T-helper 2 cell (primary cell): ENCODE measurements at places on chromosomes 12 and 14.
A peak's percentile ranks its signal among the peaks of the same experiment; 100 is the strongest.

GRCh38 chr12:109258201-109258600 lies 50.9 kb downstream of the FOXN4 start:
- DNase-seq, result no peak

DNA sequence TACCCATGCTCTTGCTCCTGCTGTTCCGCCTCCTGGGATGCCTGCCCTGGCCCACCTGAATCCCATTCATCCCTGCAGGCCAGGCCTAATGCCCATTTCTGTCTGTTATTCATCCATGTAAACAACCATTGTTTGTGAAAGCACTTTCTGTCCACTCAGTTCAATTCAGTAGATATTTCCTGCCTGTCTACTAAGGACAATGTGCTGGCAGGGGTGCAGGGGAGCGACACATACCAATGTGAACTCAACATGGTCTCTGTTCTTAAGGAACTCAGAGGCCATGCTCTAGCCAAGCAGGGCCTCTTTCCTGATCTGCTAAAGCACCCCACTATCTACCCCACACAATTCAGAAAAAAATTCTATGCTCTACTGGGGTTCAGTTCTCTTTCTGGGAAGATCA lies 88.5 kb upstream of the ZFP36L1 start:
- DNase-seq, result no peak

- DNase-seq, result no peak
These were observed 94.5 kb downstream of the AACS start for GRCh38 chr12:125159702-125160101.

DNA sequence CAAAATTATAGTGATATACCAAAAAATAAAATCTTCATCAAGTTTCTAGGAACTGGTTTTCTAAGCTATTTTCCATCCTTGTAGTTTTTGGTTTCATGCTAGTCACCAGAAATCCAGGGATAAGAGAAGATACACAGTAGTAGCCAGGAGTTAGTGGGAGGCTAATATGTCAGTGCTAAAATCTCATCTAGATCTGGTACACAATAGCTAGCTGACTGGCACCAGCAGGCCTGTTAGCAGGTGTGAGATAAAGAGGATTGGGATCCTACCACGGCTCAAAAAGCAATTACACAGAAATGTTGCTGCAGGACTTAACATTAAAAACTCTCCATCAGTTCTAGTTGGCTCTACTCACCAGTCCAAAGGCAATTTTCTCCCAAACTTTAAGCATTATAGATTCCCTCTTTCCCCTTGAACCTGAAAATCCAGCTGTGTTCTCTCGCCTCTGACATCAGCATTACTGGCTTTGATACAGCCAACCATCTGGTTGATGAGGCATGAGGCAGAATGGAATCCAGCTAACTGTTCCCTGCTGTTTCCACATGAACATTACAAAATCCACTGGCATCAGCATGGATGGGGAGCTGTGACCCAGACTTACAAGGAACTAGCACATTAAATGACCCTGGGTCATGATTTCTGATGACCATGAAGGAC lies 41.8 kb upstream of the CCDC196 start:
- no peak for DNase-seq

DNA sequence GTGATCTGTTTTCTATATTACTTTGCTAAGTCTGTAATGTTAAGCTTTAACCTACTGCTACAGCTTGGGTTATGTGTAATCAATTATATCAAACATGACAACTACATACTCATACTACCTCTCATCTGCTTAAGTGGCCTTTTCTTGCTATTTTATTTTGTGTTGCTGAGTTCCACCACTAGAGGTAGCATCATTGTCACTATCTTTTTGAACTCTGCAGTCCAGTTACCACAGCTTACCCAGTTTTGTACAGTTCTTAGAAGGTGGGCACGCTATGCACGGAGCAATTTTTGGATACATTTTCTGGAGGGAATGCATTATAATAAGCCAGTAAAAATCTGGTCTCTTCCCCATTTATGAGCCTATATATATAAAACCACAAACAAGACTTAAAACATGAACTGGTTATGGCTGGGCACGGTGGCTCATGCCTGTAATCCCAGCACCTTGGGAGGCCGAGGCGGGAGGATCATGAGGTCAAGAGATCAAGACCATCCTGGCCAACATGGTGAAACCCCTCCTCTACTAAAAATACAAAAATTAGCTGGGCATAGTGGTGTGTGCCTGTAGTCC lies 48.5 kb downstream of the SAV1 start:
- no peak for DNase-seq

- DNase-seq, result no peak
These were observed 860.6 kb upstream of the MGAT4C start for GRCh38 chr12:87116780-87117179.

GRCh38 chr12:120470150-120470784 lies 719 bp upstream of the SRSF9 start:
- no peak for DNase-seq

- no peak for DNase-seq
These were observed 9.8 kb downstream of the NCKAP5L start for GRCh38 chr12:49818241-49818895.

- peak; percentile 70 for DNase-seq
These were observed 480 bp downstream of the SCAF11 start for GRCh38 chr12:45989721-45990467.

DNA sequence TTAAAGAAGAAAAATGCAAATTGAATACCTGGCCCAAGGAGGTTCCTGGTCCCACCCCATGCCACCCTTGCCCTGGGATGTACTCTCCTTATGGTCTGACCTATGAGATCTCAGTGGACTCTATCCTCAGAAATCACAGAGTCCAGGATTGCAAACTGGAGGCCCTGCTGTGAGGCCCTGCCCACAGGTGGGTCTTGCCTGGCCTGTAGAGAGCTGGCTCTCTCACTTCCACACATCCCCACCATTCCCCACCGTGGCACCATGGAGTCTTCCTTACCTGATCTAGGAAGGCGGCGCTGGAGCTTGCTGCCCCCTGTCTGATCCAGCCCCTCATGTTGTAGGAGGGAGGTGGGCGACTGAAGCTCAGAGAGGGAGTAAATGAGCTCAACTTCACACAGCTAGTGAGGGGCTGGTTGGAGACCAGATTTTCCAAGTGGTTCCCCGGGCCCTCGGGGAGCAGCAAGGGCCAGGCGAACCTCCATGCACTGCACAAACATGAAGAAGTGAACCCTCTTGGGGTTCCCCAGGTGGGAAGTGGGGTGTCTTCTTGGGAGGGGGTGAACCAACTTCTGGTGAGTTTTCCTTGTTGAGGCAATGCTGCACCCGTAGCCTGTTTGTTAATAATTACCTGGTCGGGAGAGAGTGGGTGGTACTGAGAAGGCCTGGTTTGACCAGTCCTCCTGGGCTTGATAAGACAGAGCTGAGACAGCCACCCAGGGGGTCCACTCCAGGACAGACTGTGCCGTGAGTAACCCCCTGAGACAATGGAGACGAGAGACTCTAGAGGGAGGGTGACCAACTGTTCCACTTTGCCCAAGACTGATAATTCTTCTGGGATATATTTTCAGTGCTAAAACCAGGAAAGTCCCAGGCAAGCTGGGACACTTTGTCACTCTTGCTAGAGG lies at the start of gene SERPINA4:
Gene SERPINA4 (plus strand): TSS at position 692 of the 905 bp plus-strand sequence. CDS start 2,041 bp downstream, outside the sequence.
- no peak for DNase-seq

GRCh38 chr12:104299842-104300481 lies 3.6 kb upstream of the EID3 start:
- DNase-seq, result no peak

GRCh38 chr12:132475304-132476037 lies 14.5 kb upstream of the FBRSL1 start:
- no peak for DNase-seq

DNA sequence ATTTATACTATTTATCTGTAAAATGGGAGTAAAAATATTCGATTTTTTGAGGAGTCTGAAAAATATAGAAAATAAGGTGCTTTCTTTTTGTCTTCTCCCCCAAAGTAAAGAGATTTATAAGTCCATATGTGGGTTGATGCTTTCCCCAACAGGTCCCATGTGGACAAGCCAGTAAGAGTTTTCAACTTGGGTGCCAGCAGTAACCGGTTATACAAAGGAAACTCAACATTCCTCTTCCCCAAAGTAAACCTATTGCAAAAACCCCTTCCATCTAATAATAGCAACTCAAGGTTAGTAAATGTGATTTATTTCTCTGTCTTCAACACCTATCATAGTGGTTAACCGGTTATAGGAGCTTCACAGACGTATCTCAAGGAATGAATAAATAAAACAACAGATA lies 1206.9 kb upstream of the SEL1L start:
- no peak for DNase-seq

DNA sequence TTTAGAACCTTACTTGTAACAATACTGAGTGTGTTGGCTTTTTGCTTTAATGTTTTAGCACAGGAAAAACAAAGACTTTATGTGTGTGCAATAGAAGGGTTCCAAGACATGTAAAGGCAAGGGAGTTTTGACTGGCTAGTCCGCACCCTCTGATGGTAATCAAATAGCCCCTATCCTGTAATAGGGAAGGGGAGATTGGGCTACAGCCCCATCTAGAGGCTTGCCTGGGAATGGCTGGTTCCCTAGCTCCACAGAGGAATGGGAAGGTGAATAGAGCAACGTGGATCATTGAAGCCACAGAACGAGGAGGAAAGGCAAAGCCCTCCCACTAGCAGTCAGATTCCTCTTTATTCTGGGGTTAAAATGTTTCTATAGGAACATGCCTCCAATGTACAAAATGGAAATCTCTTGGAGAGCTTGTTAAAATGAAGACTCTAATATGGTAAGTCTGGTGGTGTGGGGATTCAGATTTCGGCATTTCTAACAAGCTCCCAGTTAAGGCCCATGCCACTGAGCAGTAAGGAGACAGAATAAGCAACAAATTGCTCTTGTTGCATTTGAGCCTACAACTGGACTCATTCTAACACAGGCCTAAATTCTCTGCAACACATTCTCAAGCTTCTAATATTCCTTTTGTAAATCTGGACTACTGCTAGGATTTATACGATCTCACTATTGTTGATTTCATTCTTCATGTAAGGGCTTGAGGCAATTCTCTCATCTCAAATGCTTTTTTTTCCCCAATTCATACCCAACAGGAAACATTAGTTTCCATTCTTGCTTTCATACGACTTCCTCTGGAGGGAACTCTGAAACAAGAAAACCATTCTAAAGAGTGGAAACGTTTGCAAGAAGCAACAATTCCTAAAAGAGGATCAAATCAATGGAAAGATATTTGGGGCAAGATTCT lies 57.1 kb downstream of the NIN start:
- DNase-seq, result peak; percentile 32

DNA sequence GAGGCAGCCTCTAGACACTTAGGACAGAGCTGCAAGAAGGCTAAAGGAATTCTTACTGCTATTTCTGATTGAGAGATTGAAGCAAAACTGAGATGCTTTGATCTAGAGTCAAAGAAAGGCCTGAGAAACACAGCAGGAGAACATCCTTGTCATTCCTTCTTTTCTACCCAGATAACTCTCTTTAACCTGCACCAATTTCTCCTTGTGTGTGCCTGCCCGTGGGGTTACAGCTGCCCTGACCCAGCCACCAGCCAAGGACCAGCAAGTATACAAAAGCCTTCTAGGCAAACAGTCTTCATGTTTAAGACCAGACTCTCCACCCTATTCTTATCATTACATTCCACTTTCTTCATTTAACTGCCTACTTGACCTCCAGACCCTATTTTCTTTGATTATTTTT lies 81.7 kb upstream of the PRB2 start:
- DNase-seq, result no peak

DNA sequence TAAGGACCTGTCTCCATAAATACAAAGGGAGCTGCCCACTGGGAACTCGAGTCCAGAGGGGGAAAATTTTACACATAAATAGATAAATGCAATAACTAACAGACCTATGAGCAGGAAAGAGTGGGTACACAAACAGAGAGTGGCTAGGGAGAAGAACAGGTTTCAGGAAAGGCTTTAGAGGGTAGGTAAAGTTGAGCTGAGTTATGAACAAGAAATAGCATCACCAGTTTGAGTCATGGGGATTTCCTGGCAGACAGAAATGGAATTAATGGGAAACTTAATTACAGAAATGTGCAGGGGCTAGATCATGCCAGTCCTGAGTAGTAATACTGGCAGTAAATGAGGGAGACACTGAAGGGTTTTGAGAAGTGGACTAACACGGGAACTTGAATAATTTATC lies 58.0 kb upstream of the CCDC175 start:
- no peak for DNase-seq

GRCh38 chr14:100065942-100066574 lies 836 bp downstream of the EVL start:
- DNase-seq, result peak; percentile 69

GRCh38 chr12:49867570-49868341 lies 24.9 kb upstream of the BCDIN3D start:
- no peak for DNase-seq
